Fibroblast of the aortic adventitia (primary cell): ENCODE measurements at places on chromosomes 7 and 10. TPM values are rescaled to one million over a fixed set of nuclear protein-coding genes. Genes with fewer than 3 reads are reported as not detected.

Gene RBP4
- total RNA-seq, result 1.9 and 2.5 TPM in 2 replicates

Gene PRPS1L1
- not detected in 2 replicates for total RNA-seq

Gene IGF2BP3
- total RNA-seq, result 2.9 and 116 TPM in 2 replicates

Gene CYP2E1
- 0.36 and 0.82 TPM in 2 replicates for total RNA-seq

Gene ELN
- 22.3 and 101 TPM in 2 replicates for total RNA-seq

Gene PDCD4
- total RNA-seq, result 52.9 and 302 TPM in 2 replicates

Gene PIP4K2A
- 52.2 and 198 TPM in 2 replicates for total RNA-seq

Gene PNLIP
- not detected in 2 replicates for total RNA-seq

Gene DENND2A
- total RNA-seq, result 10.8 and 17.7 TPM in 2 replicates

Gene SHH
- 0.36 TPM in 1 of 2 replicates, not detected in the other for total RNA-seq

Gene SCART1
- 1.6 and 13.5 TPM in 2 replicates for total RNA-seq

Gene AP3M1
- 34.8 and 55.8 TPM in 2 replicates for total RNA-seq

Gene ABCB4
- 0.81 TPM in 1 of 2 replicates, not detected in the other for total RNA-seq

Gene KLF14
- total RNA-seq, result 0.09 TPM in 1 of 2 replicates, not detected in the other

Gene MTURN
- total RNA-seq, result 29.8 and 67.8 TPM in 2 replicates

Gene CCL26
- 0.33 and 1.2 TPM in 2 replicates for total RNA-seq

Gene CRYGN
- 0.09 and 0.16 TPM in 2 replicates for total RNA-seq

Gene TRIM50
- not detected in 2 replicates for total RNA-seq

Gene INPP5A
- 13.1 and 36.8 TPM in 2 replicates for total RNA-seq

Gene AFAP1L2
- 0.18 TPM in 1 of 2 replicates, not detected in the other for total RNA-seq

Gene MMRN2
- total RNA-seq, result 5.1 and 5.4 TPM in 2 replicates
